ENCODE measurements at places on chromosomes 1 and 21. TPM values are rescaled to one million over a fixed set of nuclear protein-coding genes. Genes with fewer than 3 reads are reported as not detected.

Gene CFAP141
- total RNA-seq = not detected

Gene C1orf94
- not detected for total RNA-seq

Gene PLD5
- total RNA-seq = not detected

Gene UBAP2L
- total RNA-seq = 84.6 TPM

Gene MSTO1
- 9.8 TPM for total RNA-seq

All from psoas muscle (tissue), 8 donors.